Foreskin keratinocyte (primary cell): ENCODE measurements at places on chromosomes 11 and 22.

DNA sequence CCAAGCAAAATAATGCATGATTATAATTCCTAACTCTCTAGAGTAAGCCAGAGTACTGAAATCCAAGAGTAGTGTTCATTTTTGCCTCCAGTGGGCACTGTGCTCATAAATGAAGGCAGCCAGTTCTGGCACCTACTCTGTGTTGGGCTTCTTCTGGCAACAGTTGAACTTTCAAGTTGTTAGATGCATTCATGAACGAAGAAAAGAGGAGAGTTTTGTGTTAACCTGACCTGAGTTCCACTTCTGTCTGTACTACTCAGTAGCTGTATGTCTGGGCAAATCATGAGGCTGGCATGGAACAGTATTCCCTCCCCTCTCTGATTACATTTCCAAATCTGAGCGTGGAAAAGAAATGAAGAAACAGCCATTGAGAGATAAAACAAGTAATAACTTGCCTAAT is 20.3 kb upstream of the TENM4 start:
- peak; percentile 53 for DNase-seq

- peak; percentile 23 for DNase-seq
Observed at GRCh38 chr11:15258433-15259165, 143.9 kb downstream of the INSC start.

DNA sequence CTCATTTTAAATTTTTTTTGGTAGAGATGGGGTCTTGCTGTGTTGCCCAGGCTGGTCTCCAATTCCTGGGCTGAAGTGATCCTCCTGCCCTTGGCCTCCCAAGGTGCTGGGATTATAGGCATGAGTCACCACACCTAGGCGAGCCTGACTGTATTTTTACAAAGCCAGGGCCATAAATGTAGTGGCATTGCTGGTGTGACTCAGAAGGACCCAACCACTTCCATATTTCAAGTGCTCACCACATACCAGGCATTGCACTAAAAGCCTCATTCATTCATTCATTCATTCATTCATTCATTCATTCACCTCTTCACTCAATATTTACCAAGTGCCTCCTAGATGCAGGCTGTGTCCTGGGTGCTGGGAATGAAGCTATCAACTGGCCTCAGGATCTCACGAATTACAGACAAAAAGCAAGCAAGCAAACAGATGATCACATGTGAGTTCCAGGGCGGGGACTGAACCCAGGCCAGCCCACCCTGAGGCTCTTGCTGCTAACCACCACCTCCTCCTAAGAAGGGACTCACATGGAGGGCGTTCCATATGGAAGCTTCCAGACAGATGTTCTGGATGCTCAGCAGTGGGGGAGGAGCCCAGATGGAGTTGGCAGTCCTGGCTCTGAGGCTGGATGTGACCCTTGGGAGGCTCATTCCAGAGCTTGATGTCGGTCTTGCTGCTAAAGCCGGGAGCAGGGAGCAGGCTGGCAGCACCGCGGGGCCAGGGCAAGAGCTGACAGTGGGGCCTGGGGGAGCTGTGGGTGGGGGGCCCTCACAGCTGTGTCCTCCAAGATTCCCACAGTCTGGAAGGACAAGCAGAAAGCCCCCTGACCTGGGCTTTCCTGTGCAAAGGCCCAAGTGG is 158.8 kb downstream of the CTTN start:
- DNase-seq = no peak

DNA sequence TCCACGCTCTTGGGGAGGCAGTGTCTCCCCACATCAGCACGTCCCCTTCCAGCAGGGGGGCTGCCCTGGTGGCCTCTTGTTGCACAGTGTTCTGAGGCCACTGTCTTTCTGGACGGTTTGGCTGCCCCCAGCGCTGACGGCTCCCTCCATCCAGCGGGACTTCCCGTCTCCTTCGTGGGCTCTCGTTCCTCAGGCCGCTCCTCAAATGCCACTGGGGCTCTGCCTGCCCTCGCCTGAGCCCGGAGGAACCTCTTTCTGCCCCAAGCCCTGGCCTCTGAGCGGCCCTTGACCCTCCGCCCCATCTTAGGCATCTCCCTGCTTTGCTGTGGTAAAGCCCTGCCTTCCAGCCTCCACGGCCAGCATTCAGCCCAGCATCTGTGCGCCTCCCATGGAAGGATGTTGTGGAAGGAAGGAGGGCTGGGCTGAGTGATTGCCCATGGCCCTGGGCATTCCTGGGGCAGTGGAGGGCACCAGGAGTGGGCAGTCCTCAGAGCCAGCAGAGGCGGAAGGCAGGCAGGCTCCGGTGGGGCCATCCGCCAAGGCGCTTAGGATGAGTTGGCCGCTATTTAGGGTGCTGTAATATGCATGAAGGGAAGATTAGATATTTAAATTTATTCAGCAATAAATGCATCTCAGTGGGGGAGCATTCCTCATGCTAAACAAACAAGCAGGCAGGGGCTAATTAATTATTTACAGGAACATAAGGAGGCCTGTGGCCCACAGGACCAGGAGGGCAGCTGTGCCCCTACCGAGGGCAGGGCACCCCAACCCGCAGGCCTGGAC is 17.8 kb downstream of the OTUB1 start:
- DNase-seq = no peak

- DNase-seq = no peak
Observed at GRCh38 chr11:1783725-1784529, 20.2 kb upstream of the CTSD start.

DNA sequence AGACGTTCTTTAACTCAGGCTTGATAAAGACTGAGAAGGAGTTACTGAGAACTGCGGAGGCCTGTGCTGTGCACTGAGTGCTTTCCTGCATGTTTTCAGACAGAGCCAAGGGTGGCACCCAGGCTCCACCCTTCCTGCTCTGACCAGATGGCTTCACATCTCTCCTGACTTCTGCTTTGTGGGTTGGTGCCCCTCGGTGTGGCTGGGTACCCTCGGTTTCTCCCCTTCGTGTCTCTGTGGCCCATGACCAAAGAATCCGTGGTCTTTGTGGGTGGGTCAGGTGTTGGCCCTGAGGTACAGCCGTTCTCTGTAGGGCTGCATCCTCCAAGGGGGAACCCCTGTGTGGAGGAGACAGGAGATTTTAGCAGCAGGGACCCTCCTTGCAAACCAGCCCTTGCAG is 34.3 kb downstream of the GRIK4 start:
- no peak for DNase-seq

DNA sequence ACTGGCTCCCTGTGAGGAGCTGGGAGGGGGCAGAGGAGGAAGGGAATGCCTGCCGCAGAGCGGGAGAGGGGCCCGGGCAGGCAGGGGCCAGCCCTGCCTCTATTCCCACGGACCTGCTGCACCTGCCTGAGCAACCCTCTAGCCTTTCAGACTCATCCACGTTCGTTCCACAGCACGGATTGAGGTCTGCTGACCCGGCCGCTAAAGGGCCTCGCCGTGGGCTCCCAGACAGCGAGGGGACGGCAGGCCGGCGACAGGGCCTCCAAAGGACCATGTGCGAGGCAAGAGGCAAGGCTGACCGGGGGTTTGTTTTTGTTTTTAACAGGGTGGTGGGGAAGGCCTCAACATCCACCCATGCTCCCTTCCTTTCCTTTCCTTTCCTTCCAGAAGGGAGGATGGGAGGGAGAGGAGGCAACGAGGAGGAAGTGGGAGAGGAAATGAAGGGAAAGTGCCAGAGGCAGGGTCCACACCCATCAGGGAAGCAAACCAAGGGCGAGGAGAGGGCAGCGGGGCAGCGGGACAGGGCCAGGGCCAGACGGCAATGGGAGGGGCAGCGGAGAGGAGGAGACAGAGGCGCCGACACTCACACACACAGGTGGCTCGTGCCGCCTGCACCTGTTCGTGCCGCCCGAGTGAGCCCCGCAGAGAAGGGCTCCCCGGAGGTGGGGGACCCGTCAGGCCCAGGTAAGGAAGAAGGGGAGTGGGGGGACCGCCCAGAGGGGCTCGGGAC is 7.5 kb downstream of the LRFN4 start:
- no peak for DNase-seq

DNA sequence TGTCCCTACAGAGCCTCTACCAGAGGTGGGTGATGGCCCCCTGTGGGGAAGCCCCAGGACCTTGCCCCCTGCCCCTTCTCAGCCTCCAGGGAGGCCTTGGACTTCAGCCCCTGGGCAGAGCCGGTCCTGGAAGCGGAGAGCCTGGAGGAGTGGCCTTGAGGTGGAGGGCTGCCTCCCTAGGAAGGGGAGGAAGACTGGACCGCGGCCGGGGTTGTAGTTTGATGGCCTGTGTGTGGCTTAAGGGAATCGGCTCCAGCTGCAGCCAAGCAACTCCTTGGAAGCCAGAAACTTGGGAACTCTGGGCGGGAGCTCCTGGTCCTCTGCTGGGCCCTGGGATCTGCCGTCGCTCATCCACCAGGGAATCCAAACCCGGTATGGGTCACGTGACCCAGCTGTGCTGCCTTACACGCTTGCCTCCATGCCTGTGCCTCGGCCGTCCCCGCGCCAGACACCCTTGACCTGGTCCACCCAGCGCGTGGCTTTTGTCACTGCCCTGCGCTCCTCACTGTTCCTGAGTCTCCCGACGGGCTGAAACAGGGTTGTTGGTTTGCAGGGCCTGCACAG is 23.5 kb upstream of the ARHGAP8 start:
- DNase-seq = no peak

GRCh38 chr11:5196067-5196466 is 4.4 kb downstream of the OR51V1 start:
- no peak for DNase-seq
